ENCODE measurements at places on chromosomes 4 and X.

DNA sequence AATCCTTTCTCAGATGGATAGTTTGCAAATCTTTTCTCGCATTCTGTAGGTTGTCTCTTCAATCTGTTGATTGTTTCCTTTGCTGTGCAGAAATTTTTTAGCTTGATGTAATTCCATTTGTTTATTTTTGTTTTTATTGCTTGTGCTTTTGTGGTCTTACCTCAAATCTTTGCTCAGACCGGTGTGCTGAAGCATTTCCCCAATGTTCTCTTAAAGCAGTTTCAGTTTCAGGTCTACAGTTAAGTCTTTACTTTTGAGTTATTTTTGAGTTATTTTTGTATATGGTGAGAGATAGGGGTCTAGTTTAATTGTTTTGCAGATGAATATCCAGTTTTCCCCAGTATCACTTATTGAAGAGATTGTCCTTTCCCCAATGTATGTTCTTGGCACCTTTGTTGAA is 18.2 kb upstream of the SLC25A14 start:
- DNase-seq, result no peak

- no peak for DNase-seq
Measured at GRCh38 chr4:39620551-39621313, 17.9 kb downstream of the SMIM14 start.

GRCh38 chrX:68571292-68571609 is 72.4 kb downstream of the YIPF6 start:
- no peak for DNase-seq

GRCh38 chr4:126354784-126355183 is 1040.0 kb downstream of the FAT4 start:
- no peak for DNase-seq

DNA sequence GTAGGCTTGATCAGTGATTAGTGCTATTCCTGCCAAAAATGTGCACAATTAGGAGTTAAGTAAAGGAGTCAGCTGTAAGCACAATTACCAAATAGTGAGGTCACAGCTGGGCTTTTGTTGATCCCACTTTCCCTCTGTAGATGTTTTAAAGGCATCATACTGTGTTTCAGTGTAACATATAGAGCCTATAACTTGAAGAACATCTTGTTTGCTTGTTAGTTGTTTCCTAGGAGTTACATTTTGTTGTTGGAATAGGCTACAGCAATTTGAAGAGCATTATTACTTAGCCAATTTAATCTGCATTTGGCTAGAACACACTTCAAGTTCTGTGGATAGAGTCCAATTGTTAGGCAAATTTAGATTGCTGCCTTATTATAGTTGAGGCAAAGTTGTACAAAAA is 210.7 kb upstream of the MAD2L1 start:
- DNase-seq, result no peak

GRCh38 chr4:165947019-165947418 is 74.0 kb downstream of the TLL1 start:
- DNase-seq, result no peak

- no peak for DNase-seq
Measured at GRCh38 chr4:189131118-189131517, 809.6 kb upstream of the FRG1 start.

- DNase-seq, result no peak
Measured at GRCh38 chr4:14087459-14087858, 459.9 kb upstream of the BOD1L1 start.

DNA sequence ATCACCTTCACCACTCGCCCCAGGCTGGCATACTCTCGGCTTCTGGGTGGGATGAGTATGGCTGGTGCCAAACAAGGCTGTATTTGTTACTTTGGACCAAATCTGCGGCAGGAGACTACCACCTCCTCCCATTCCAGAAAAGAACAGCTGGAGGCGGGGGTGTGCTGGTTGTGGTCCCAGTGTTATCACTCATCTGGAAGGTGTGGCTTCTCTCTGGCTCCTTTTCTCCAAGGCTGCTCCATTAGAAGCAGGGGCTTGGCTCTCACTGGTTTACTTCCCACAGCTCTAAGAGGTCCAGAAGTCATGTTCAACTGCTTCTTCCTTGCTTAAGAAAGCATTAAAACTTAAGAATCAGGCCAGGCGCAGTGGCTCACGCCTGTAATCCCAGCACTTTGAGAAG is 2.6 kb upstream of the TRIML2 start:
- DNase-seq, result no peak

- DNase-seq, result no peak
Measured at GRCh38 chr4:164783976-164784375, 30.0 kb downstream of the SMIM31 start.

GRCh38 chrX:134369576-134369975 is 90.4 kb upstream of the HPRT1 start:
- no peak for DNase-seq

DNA sequence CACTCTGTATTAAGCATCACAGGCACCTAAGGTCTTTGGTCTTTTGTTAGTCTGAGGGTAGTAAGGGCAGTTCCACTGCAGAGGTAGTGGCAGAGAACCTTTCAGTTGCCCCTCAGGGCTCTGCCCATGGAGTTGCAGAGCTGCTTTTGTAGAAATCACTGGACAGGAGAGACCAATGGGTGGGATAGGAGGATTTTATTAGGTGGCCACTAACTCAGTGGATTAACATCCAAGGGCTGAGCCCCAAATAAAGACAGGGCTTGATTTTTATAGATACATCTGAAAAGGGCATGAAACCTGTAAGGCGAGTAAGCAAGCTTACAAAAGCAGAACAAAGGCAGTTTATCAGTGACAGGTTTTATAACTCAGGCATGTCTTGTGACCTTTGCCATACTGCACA is 1035.4 kb downstream of the SH3BGRL start:
- no peak for DNase-seq

- DNase-seq, result no peak
Measured at GRCh38 chr4:124334119-124334518, 378.4 kb downstream of the ANKRD50 start.
